IMR-90 (cell line): ENCODE measurements at places on chromosomes 1 and 21. TPM values are rescaled to one million over a fixed set of nuclear protein-coding genes. Genes with fewer than 3 reads are reported as not detected.

DNA sequence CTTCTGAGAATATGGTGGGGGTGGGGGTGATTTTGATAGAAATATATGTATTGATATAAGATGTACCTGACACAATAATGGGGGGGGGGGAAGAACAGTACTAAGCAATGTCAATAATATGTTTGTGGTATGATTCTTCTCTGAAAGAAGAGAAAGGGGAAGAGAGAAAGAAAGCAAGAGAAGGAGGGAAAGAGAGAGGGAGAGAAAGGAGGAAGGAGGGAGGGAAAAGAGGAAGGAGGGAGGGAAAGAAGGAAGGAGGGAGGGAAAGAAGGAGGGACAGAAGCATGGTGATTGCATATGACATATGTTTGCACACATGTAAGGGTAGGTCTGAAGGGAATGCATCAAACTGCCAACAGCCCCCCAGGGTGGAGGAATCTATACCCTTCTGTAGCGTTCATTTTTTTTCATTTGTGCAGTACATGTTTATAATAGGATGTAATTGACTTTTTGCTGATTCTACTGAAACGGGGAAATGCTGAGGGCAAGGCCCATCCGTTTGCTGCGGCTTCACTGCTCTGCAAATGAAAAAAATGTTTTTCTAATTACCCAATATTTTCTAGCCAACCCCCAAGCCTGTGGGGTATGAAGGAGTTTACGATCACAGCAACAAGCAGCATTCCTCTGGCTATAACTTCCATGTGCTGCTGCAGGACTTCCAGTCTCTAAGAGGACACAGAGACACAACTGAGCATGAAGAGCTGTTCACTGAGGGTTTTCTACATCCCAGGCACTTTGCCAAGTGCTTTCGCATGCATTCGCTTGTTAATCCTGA is 119.3 kb upstream of the ZC3H12A start:
- no peak for DNase-seq

GRCh38 chr21:45085700-45086099 is 11.3 kb downstream of the ADARB1 start:
- DNase-seq: no peak

- no peak for DNase-seq
Measured at GRCh38 chr1:84888753-84889152, 4.3 kb downstream of the LPAR3 start.

GRCh38 chr1:2151911-2152310 is 42.7 kb downstream of the FAAP20 start:
- DNase-seq: no peak

The RNF11 gene
- 46.0 and 64.1 TPM in 2 replicates for polyA plus RNA-seq

The ASAP3 gene
- 16.9 and 18.8 TPM in 2 replicates for polyA plus RNA-seq

DNA sequence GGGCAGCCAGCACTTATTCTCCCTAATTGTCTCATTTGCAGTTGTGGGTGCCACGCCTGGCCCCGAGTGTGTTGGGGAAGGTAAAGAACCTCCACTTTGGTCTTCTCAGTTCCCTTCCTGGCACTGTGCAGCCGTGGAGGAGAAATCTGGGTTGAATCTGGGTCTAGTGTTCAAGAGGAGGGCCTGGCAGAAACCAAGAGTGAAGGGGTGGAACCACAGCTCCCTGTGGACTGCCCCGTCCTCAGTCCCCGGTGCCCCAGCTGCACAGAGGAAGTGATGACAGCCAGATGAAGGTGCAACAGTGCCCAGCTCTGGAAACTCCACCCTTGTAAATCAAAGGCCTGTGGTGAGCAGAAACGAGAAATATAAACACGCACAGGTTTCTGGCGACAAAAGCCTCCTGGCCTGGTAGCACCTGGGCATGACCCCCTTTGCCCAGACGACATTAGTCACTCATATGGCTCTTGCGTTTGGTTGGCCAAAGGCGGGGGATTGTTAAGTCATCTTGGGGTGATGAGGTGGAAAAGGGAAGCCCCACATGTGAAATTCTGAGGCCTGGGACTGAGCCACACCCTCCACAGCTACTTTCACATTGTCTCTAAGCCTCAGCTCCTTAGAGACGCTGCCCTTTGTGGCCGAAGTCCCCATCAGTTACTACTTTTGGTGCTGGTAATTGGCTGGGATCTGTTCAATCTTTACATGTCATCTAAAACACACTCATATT is 4.2 kb upstream of the ECE1 start:
- no peak for DNase-seq

The RGSL1 gene
- not detected in 2 replicates for polyA plus RNA-seq

The ACTA1 gene
- polyA plus RNA-seq: not detected in 2 replicates

- DNase-seq: no peak
Measured at GRCh38 chr1:1617516-1617915, 2.2 kb downstream of the MIB2 start.

- no peak for DNase-seq
Measured at GRCh38 chr1:12140515-12141162, 26.2 kb upstream of the TNFRSF1B start.

DNA sequence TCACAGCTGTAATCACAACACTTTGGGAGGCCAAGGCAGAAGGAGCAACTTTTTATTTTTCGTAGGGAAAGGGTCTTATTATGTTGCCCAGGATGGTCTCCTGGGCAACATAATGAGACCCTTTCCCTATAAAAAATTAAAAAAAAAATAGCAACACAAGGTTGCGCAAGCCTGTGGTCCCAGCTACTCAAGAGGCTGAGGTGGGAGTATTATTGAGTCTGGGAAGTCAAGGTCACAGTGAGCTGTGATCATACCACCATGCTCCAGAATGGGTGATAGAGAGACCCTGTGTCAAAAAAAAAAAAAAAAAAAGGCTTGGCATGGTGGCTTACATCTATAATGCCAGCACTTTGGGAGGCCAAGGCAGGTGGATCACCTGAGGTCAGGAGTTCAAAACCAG is 131.6 kb downstream of the TRIM33 start:
- DNase-seq: no peak

The NUDT4B gene
- polyA plus RNA-seq: 9.5 and 10.6 TPM in 2 replicates

The GJA5 gene
- polyA plus RNA-seq: 0.07 TPM in 1 of 2 replicates, not detected in the other

DNA sequence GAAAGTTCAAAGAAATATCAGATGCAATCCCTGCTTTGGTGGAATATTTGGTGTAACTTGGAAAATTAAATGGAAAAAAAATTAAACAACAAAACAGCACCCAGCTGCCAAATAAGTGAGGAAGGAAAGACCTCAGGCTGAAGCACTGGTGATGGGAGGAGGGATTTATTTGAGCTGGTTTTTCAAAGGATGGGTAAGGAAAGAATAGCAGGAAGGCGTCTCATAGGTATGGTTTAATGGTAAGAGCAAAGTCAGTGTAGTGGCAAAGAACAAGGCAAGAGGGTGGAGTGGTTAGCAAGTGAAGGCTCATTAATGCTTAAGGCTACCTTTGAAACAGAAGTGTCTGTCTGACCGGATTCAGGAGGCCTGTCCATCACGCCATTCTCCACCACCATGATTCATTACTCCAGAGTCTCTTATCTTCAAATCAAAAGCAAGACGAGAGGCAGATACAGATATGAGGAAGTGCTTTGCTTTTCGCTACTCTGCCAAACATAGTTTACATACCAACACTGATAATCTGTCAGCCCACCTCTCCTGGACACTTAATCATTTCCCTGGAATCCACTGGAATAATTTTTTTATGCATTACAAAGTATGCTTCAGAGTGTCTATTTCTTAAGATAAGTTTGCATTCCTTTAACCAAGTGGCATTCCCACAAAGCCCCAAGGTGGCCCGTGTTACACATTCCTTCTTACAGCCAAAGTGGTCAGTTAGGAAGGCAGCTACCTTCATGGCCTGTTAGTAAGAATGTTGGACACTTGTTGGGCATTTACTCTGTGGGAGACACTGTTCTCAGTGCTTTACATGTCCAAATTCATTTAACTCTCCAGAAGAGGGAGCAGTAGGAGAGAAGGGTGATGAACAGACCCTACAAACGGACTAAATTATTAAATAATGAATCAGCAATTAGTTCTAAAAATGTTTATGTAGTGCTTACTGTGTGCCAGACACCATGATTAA is 146.6 kb downstream of the ROR1 start:
- DNase-seq: peak; percentile 89

DNA sequence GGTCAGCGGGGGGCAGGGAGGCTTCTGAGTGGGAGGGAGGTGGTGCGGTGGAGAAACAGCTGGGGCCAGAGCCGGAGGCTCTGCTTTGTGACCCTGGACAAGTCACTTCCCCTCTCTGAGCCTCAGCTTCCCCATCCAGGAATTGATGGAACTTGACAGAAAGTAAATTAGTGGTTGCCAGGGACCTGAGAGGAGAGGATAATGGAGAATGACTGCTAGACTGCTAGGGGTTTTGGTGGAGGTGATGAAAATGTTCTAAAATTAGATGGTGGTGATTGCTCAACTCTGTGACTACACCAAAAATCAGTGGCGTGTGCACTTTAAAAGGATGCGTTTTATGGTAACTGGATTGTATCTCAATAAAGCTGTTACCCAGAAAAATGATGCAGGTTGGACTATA is 100.9 kb downstream of the ARHGEF10L start:
- DNase-seq: no peak

The HSD3B1 gene
- polyA plus RNA-seq: not detected in 2 replicates

DNA sequence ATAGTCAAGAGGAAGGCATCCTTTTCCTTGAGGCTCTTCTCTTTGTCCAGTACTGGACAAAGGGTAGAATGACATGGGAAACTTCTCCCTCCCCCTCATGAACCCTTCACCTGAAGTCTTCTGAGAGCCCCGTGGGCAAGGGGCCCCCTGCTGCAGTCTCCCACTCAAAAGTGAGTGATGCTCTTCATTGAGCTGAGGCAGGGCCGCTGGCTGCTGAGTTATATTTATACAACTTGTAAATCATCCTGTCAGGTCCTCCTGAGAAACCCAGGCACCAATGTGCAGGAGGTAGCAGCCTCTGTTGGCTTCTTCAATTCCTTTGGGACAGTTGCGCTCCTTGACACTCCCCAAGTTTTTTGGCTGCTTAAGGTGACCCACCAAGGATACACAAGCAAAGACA is 150.2 kb downstream of the IGSF21 start:
- no peak for DNase-seq

GRCh38 chr1:163836481-163836880 is 514.7 kb downstream of the NUF2 start:
- DNase-seq: no peak

The CXADR gene
- polyA plus RNA-seq: 0.21 and 0.26 TPM in 2 replicates

The CHRM3 gene
- not detected in 2 replicates for polyA plus RNA-seq

The BSND gene
- not detected in 2 replicates for polyA plus RNA-seq

The ADGRL2 gene
- 13.6 and 17.0 TPM in 2 replicates for polyA plus RNA-seq

- DNase-seq: no peak
Measured at GRCh38 chr1:243977094-243977493, 74.0 kb upstream of the ZBTB18 start.

DNA sequence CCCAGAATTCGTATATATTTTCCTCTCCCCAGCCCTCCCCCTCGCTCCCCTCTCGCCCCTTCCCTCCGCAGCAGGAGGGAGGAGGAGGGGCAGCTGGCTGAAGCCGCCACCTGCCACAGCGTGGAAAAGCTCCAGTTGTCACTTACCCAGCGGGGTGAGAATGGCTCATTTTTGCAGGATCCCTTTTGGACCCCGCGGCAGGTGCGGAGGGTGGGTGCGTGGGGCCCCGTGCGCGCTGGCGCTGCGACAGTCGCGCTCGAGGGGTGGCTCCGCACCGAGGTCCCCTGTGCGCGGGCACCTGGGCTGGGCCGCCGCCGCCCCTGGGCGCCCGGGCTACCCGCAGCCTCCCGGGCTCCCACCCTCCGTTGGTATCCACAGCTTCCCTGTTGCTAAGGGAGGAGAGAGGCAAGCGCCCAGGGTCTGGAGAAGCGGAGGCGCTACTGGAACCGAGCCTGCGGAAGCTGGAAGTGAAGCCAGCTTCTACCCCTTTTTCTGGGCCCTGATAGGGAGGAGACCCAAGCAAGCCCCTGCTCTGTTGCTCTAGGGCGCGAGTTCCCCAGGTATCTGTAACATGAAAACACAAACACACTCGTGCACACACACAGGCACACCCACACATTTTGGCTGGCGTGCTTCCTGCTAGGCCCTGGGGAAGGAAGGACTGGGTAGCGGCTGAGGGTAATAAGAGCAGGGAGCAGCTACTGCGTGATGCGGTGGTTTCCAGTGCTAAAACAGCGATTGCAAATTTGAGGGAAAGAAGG is at the start of gene ERICH3:
Gene ERICH3, minus strand, starts transcription at position 442 of the 761 bp plus-strand sequence. Its CDS starts 273 bp downstream, at position 169.
- no peak for DNase-seq

- DNase-seq: no peak
Measured at GRCh38 chr1:64499966-64500365, 30.0 kb downstream of the CACHD1 start.

DNA sequence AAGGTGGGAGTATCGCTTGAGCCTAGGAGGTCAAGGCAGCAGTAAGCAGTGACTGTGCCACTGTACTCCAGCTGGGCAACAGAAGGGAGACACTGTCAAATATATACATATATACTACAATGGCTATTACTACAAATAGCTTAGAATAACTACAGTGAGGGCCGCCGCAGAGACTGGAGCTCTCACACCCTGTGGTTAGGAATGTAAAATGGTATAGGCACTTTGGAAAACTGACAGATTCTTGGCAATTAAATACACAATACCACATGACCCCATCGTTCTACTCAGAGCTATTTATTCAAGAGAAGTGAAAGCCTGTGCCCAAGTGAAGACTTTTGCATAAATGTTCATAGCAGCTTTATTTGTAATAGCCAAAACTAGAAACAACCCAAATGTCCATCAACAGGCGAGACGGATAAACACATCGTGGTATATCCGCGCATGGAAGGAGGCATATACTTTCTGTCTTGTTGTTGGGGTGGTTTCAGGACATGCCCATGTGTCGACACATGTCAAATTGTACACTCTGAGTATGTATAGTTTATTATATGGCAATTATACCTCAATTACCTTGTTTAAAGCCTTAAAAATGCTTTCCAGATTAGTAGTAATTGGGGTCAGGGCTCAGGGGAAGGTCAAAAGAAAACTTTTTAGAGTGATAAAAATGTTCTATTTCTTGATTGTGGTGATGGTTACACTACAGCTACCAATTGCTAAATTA is 123.4 kb downstream of the RIPK4 start:
- no peak for DNase-seq
